Caki2 (cell line): ENCODE measurements at places on chromosomes 12 and 14.

GRCh38 chr12:21434699-21435098, 2.8 kb upstream of the PYROXD1 start:
- no peak for DNase-seq

DNA sequence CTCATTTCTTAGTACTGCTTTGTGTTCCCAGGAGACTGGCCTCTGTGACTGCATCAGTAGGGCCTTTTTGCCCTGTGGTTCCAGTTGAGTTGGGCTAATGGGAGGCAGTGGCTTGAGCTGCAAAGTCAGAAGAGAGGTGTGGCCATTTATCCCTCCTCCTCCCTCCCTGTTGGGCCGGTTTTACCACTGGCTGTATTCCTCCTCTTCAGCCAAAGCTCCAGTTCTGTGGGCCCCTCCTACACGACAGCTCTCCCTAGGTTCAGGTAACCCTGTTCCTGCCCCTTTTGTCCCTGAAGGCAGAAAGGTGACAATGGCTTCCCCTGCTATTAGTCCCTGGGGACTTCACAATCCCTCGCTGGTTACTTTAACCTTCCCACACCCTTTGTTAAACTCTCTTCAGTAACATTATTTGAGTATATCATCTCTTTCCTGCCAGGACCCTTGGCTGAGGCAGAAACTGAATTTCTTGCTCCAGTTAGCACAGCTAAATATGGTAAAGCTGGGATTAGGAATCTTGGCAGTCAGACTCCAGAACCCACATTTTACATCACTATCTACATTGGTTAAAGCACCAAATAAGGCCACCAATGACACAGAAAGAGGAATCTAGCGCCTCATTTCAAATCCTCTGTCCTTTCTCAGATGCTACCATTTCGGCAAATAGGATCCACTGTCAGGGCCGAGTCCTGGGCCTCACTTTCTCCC, 121.9 kb upstream of the SLC35F4 start:
- no peak for DNase-seq

DNA sequence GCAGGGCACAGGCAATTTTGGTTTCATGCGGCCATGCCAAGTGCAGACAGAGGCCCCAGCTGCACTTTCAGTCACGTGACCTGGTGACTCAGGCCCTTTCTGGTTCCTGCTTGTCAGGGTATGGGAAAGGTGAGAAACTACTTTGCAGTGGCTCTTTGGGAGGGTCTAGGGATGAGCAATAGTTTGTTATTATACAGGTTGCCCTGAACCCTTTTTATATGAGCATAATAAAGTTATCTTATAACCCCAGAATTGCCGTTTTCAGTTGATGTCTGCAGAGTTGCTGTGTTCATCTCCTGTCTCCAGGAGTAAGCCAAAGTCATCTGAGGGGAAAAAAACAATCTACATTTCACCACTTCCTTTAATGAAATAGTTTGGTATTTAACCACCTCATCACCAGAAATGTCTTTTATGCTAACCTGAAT, 30.9 kb upstream of the EMP1 start:
- peak; percentile 62 for DNase-seq

GRCh38 chr14:33932576-33933345, 18.1 kb downstream of the EGLN3 start:
- no peak for DNase-seq

DNA sequence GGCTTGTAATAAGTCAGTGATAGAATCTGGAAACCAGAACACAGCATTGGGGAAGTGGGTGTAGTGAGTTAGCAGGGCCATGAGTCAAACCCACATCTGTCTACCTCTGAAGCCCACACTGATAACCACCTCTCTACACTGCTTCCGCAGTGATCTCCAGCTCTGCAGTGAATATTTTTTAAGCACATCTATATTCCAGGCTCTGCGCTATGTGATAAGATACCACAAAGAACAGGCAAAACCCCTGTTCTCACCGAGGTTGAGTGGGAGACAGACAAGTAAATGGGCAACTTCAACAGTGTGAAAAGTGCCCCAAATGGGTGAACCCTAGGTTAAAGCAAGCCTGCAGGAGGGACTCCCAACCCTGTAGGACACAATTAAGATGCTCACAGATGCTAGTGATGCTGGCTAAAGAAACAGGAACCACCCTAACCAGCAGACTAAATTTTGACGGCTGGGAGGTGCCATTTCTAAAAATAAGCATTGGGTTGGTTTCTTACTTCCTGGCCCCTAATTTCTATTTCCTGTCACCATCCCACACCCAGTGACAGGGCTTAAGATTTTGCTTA, 375.0 kb downstream of the DPF3 start:
- no peak for DNase-seq

- no peak for DNase-seq
These were observed 4.2 kb upstream of the DAD1 start for GRCh38 chr14:22593189-22593588.

DNA sequence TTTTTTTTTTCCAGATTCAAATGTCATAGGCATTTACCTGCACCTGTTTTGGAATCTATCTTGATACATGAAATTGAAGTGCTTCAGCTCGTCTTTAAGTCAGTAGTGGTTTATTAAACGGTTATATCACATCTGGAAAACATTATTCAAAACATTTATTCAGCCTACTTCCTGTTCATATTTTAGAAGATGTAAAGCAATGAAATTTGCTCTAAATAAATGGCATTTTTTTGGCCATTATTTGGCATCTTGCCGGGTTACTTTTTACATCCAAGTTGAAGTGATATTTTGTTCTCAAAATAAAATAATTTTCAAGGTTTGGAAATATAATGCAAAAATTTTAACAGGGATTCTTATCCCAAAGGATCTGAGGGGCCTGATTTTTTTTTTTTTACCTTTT, 103.1 kb downstream of the EML1 start:
- no peak for DNase-seq

GRCh38 chr12:48779869-48780268, 9.0 kb downstream of the ADCY6 start:
- no peak for DNase-seq

GRCh38 chr12:55707219-55707671, 459 bp downstream of the ITGA7 start:
- DNase-seq, result no peak

- no peak for DNase-seq
These were observed 8.5 kb upstream of the BICD1 start for GRCh38 chr12:32098112-32098511.

DNA sequence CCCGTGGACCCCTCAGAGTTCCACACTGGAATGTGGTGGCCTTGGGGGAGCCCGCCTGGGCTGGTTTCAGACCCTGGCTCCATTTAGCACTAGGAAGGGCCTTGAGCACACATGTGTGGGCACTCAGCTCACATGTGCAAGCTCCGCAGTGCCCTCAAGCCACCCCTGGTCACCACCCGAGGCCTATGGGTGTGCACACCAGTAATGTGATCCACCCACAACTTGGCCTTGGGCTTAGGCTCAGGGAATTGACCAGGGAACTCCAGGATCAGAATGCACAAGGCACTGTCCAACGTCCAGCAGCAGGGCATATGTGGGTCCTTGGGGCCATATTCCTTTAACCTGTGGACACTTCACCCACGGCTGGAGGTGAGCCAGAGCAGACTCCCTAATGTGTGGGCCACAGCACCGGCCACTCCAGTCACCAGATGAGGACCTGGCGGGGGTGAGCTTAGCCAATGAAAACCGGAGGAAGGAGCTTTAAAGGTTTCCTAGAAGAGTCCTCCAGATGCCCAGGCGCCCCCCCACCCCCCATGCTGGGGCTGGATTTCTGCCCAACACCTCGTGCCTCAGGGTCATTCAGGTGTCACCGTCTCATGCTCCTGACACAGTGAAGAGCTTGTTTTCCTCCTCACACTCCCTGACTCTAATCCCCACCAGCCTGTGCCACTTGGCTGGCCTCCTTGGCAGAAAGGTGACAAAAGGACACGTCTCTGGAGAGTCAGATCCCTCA, 209.2 kb downstream of the ZFP36L1 start:
- peak; percentile 27 for DNase-seq

DNA sequence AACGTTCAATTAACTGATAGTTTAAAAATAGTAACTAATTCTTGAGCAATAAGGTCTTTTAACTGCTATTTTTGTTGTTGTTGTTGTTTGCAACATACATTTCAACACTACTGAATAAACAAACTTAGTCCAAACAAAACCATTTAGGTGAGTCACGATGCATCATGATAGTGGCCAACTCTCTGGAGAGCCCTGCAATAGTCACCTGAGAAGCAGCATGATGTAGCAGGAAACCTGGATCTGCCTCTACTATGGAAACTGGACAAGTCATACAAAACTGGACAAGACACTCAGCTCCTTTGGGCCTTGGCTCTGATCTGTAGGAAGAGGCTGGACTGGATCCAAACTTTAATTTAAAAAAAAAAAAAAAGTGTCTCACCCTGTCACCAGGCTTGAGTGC, 117.3 kb downstream of the MED13L start:
- peak; percentile 17 for DNase-seq

- DNase-seq, result peak; percentile 57
These were observed 2.1 kb upstream of the GPD1 start for GRCh38 chr12:50101663-50102062.

GRCh38 chr12:65962036-65962430, 137.8 kb downstream of the HMGA2 start:
- no peak for DNase-seq

DNA sequence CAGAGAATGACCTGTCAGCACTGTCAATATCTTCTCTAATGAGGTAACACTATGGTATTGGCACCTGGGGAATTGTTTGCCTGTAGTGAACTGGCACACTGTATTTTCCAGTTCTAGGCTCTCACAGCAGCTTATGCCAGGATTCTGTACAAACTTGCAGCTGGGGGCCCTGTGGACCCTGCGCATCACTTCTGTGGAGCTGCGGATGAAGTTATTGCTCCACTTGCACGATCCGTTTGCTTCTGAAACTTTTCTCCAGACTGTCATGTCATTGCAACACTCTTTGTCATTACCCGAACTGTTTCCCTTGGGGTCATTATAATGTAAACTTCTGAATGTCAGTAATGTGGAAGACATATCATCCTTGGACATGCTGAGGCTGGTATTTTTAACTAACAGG, 3.9 kb downstream of the RNASE11 start:
- DNase-seq, result no peak

GRCh38 chr14:24379907-24380730, 12.1 kb downstream of the NFATC4 start:
- no peak for DNase-seq

DNA sequence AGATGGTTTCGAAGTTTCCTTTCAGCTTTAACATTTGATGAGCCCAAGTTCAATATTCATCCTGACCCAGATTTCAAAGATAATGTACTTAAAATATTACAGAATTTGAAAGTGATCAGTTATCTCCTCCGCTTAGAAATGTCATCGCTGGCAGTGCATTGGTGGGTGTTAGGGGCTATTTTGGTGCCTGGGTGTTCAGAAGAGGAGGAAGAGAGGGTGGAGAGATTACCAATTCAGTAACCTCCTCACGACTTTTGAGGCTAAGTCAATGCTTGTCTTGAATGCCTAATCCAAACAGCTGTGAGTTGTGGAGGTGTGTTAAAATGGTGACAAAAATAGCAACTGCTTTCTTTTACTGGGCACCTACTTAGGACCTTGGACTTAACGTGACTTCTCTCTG, 13.8 kb upstream of the DGLUCY start:
- no peak for DNase-seq

- no peak for DNase-seq
These were observed 15.0 kb upstream of the TBX5 start for GRCh38 chr12:114420944-114421335.

GRCh38 chr12:125185311-125185739, 120.1 kb downstream of the AACS start:
- no peak for DNase-seq

GRCh38 chr12:47213396-47213795, 133.6 kb upstream of the AMIGO2 start:
- DNase-seq, result no peak
